IMR-90 (cell line): ENCODE measurements at places on chromosomes 6 and 20.
A peak's percentile ranks its signal among the peaks of the same experiment; 100 is the strongest.

DNA sequence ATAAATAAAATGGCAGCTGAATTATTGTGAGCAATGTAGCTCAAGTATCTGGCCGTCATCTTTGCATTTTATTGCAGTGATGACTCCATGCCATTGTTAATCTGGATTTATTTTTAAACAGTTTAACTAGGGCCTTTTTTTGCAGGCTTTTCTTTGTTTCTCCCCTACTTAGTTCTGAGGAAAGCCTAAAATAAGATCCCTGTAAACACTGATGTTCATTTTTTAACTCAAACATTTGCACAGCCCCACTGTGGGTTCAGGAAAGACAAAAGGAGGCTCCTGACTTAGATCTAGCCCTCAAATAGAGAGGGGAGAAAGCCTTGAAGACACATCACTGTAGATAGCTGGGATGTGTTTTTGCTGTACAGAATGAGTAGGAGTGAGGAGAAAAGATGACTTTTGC is 69.2 kb downstream of the PLEKHG1 start:
- DNase-seq = no peak

DNA sequence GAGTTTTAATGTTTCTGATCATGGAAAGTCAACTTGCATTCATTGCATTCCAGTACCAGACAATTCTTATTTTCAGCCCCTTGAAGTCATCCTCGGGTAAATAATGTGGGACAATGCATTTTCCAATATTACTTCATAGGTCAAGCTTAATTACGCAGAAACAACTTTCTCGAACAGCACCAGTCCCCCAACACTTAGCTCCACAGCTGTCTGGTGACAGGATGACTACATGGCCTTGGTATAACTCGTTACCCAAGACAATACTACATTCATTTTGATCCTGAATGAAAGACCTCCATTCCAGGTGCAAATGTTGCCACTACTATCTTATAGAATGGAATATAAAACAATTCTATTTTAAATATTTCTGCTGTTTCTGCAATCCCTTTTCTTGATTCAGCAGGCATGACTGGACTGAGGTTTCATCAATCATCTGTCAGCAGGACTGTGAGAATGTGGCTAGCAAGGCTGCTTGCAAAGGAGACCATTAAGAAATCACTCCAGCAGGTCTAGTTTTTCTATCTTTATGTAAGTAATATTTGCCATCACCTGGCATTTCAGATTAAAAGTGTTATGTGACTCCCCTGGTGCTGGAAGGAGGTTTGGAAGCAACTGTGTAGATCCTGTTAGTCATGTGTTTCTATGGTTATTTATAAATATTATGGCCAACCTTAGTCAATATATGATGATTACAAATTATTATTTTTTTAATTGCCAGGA is 147.9 kb downstream of the HAO1 start:
- DNase-seq = no peak

DNA sequence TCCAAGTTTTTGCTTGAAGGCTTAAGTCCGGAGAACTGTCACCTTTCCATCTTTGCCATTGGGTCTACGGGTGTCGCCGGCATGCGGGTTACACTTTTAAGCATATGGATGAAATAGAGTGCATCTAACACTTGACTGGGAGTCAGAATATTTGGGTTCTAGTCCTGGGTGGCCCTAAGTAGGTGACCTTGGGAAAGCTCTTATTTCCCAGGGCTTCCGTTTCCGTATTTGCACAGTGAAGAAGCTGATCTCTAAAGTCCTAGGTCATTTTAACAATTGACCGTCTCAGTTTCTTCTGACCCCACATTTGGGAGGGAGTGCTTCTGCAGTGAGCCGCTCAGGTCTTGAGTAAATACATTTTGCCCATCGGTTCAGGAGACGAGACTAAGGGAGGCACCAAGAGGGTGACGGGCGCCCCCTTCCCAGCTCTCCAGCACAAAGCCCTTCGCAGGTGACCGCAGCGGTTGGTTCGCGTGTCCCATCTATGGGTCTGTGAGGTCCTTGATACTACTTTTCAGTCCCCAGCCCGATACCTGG is 651 bp upstream of the BLTP3A start:
- peak; percentile 17 for DNase-seq

- DNase-seq = no peak
Observed at GRCh38 chr6:12333128-12333527, 43.0 kb downstream of the EDN1 start.

DNA sequence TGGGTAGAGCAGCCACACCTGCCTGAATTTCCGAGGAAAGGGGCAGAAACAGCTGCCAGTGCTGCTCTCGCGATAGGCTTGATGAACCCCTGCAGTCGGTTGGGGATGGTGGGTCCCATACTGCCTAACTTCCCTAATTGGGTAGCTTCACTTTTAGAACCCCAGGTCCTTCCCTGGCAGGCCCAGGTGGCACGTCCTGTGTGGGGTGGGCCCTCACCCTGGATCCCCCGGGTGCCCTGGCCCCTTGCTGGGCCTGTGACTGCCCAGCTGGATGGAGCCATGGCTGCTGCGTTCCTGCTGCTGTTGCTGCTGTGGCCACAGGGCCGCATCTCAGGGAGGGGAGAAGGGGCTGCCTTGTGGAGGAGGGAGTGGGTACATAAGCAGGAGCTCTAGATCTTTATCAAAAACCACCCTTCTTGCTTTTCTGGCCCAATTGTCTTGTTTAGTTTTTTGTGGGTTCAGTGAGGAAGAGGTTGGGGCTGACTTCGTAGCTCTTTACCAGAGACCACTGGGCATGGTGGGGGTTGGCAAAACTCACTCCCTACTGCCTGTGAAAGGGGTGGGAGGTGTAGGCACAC is 19.2 kb downstream of the TREML4 start:
- DNase-seq = no peak

DNA sequence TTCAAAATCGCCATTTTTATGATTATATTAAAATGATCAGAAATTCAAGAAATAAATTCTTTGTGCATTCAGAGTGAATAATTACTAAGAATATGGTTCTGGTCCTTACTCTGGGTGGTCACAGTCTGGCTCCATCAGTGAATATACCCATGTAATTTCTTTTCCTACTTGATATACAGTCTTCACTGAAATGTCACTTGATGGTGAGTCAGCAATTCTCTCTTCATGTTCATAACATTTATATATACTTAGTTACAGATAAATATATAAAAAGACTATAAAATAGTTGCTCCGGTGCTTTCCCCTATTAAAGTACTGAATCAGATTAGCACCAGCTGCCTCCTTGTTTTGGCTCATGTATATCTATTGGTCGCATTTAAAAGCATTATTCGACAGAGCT is 56.4 kb upstream of the MTRF1L start:
- peak; percentile 4 for DNase-seq

DNA sequence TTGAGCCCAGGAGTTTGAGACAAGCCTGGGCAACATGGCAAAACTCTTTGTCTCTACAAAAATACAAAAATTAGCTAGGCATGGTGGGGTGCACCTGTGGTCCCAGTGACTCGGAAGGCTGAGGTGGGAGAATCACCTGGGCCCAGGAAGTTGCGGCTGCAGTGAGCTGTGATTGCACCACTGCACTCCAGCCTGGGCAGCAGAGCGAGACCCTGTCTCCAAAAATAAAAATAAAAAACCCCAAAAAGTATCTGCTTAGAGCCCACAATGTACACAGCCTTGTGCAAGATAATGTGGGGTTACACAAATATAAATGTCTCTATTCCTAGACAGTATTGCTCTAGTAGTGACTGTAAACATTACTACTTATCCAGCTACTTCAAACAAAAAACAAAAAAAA is 5.9 kb downstream of the ESF1 start:
- DNase-seq = no peak

- no peak for DNase-seq
Observed at GRCh38 chr6:150633486-150633834, 33.8 kb downstream of the PLEKHG1 start.
